ENCODE measurements at places on chromosomes 12 and 14.

- no peak for DNase-seq
These were observed 9.5 kb downstream of the PHETA1 start for GRCh38 chr12:111359231-111359913.

GRCh38 chr12:8508223-8508622, 5.1 kb upstream of the CLEC4D start:
- DNase-seq = no peak

DNA sequence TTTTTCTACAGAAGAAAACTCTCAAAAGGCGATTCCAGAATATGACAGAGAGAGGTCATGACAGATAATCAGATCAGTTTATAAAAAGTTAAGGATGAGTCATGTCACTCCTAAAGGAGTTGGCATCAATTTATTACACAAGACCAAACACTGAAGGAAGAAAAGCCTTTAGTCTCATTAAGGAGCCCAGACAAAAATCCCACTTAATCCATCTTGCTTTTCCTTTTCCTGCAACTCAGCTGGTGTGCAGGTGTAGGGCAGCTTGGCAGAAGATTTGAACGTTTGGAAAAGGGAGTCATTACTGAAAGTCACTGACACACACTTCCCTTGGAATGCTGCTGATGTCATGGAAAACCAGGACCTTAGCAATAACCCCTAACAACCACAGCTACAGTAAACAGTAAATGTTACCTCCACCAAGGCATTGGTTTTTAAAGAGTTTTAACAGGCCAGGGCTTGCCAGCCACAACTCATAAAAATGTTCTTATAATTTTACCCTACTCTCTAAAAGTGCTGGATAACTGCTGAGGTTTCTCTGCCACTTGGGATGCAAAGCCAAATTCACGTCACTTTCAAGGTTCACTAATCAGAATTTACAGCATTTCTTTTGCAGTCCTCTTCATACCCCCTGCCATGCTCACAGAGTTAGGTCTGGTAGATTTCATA, 320.6 kb downstream of the RAD51B start:
- no peak for DNase-seq

- DNase-seq = no peak
These were observed 7.3 kb downstream of the MSI1 start for GRCh38 chr12:120361506-120362208.

GRCh38 chr14:74572726-74573301, 39.2 kb downstream of the LTBP2 start:
- no peak for DNase-seq

GRCh38 chr14:101215927-101216326, 312.4 kb upstream of the RTL1 start:
- no peak for DNase-seq

- DNase-seq = no peak
These were observed 284.7 kb upstream of the PWP1 start for GRCh38 chr12:107400686-107401447.

DNA sequence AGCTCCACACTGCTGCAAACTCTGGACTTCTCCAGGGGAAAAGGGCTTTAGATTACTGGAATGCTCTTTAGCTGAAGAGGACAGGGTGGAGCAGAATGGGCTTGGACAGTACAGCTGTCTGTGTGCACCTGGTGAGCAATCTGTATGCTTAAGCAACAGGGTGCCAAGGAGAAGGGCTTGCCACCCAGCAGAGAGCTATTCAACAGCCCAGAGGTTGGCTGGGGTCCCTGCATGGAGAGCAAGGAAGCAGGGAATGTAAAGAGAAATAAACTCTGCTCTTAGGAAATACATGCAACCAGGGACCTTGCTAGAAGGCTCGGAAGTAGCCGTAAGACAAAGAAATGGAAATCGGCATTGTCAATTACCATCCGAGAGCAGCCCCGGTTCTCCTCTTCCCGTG, 53.0 kb upstream of the CORO1C start:
- no peak for DNase-seq

- DNase-seq = no peak
These were observed 105.1 kb downstream of the TMTC3 start for GRCh38 chr12:88247241-88247643.

DNA sequence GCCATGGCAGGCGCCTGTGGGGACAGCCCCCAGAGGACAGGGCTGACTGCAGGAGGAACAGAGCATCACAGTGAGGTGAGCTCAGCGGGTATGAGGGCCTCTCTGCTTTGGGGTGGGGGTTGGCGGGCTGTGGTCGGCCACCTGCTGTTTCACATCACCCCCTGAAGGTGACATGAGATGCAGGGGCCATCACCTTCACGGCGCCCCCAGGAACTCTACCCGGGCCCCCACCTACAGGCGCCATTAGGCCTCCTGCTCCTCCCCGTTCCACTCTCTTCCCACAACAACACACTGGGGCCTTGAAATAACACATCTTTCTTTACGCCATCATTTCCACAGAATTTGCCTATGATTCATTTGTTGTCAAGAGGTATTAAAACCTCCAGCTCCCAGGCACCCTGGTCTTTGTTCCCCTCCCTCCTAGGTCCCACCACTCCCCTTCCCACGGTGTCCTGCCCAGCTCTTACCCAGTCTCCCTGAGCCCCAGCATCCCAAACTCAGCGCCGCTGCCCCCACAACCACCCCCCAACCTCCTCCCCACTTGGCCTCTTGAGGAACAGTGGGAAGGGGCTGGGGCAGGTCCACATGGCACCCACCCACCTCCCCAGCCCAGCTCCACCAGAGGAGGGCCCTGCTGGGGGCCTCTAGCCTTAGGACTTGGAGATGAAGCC, 12.7 kb upstream of the HDAC7 start:
- DNase-seq = no peak

- DNase-seq = no peak
These were observed 677 bp downstream of the C12orf75 start for GRCh38 chr12:105330931-105331804.

GRCh38 chr12:116245189-116245588, 32.3 kb downstream of the MED13L start:
- DNase-seq = no peak

GRCh38 chr14:68791902-68792677, 777 bp downstream of the ZFP36L1 start:
- DNase-seq = no peak

DNA sequence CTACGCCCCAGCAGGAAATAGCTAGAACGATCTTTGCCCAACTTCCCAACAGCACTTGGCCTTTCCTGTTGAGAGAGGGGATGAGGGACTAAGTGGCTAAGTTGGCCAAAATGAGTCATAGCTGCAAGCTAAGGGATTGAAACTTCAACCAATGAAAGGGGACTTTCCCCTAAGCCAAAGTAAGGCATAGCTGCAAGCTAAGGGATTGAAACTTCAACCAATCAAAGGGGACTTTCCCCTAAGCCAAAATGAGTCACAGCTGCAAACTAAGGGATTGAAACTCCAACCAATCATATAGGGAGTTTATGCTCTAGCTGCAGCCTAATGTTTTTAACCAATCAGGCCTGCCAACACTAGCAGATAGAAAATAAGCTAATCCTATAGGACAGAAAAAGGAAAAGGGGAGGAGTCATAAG, 100.5 kb upstream of the SSTR1 start:
- no peak for DNase-seq

GRCh38 chr12:89494411-89495231, 30.0 kb downstream of the GALNT4 start:
- DNase-seq = no peak

DNA sequence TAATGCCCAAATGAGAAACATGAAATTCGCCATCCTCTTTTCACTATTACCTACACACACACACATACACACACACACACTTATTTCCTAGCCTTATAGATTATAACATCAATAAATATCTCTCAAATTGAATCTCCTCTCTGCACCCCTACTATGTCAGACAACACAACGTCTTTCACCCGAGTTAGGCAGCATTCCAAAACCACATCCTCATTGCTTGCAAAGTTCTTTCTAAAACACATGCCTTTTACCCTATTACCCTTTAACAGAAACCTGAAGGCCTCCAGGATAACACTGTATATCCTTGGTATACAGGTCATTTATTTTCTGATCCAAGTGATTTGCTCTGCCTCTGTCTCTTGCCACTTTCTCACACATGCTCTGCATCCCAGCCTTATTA, 56.3 kb downstream of the KCNH5 start:
- no peak for DNase-seq

DNA sequence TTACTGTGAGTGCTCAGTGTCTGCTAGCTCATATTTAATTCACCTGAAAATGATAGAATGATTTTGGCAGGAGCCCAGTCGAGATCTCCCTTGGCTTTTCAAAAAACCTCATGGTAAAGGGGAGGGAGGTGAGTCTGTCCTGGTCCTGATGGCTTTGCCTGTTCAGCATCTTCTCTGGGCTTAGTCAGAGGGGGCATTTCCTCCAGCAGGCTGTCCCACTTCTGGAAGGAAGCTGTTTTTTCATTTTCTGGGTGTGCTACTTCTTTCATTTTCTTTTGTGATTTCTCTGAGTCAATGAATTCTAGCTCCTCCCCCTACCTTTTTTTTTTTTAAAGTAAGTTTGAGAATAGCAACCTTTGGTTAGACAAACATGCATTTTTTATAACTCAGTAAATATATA, 58.8 kb downstream of the TMX1 start:
- DNase-seq = no peak

GRCh38 chr14:33432407-33433023, 493.8 kb downstream of the NPAS3 start:
- no peak for DNase-seq

GRCh38 chr12:6376079-6376869, 911 bp upstream of the SCNN1A start:
- DNase-seq = no peak

DNA sequence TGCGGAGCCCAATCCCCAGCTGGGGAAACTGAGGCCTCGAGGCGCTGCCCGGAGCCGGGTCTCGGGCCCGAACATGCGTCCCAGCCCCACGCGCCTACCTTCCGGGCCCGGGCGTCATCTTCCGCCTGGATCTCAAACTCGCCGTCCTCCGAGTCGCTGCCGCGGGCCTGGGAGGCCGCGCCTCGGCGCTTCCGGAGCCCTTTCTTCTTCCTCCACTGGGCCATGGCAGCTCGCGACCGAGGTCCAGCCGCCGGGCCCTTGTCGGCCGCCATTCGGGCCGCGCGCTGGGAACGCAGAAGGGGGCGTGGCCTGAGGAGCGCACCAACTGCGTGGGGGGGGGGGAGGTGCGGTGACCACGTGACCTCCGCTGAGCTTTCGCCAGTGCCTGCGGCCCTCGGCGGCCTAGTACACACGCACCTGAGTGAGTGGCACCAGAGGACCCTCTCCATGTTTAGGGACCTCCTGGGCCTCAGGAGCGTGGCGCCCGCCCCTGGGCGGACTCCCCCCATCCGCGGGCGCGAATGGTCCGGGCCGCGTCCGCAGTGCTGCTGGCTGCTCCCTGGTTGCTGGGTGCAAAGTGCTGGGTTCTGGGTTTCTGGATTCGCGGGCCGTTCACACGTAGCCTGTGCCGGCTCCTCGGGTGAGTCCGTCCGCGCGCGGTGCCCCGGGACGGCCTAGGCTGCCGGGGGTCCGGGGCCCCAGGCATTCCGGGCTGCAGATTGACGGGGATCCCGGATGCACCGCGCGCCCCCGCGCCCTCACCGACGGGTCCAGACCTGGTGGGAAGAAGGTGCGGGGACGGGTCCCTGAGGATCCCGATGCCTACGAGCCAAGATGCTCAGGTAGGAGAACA, at the start of the genes DDX54 and RITA1:
Gene DDX54, minus strand, starts transcription at position 299 of the 853 bp plus-strand sequence. Its CDS starts 27 bp downstream, at position 272.
Gene RITA1, plus strand, starts transcription at position 542 of the 853 bp plus-strand sequence. CDS start 1,026 bp downstream, outside the sequence.
- peak; percentile 65 for DNase-seq

DNA sequence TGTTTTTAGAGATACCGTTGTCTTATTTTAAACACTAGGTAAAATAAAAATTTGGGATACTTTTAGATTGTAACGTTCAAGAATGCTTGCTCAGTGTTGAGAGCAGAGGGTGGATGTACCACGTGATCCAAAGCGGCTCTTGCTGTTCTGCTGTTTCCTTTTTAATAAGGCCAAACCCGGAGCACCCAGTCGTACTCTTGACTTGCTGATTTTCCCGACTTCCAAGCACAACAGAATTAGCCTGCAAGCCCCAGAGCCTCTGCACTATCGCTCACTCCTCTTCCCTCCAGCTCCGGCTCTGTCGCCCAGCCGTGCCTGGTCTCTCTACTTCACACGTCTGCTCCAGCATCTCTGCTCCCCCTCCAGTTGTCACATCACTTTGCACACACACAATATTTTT, 77.3 kb downstream of the EMP1 start:
- no peak for DNase-seq

DNA sequence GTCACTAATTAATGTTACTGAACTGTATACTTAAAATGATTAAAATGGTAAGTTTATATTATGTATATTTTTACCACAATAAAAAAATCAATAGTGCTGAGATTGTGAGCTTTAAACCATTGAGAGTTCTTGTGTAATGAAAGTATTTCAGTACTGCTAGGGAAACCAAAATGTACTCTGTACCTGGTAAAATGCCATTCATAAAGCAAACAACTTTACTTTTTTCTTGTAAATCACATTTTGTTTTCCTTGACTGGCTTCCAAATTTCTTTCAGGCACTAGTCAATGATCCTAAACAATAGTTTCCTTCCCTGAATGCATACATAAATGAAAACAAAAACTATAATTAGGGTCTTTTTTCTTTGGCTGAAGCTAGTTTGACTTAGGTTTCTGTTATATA, 29.4 kb upstream of the SNRPF start:
- no peak for DNase-seq

DNA sequence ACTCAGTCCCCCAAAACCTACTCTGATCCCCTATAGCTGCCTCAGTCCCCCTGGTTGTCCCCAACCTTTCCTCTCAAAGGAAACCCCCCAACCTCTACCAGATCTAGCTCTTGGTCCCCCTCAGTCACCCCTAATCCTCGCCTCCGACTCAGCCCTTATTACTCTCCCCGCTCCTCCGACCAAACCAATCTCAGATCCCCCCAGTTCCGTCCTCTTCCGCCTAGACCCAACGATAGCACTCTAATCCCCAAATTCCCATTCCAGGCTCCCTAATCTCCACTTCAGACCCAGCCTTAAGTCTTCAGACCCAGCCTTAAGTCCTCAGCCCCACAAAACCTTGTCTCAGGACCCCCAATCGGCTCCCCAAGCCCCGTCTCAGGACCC, 612 bp downstream of the VPS37B start:
- DNase-seq = no peak

GRCh38 chr12:72084061-72084460, 145.4 kb downstream of the TPH2 start:
- no peak for DNase-seq

GRCh38 chr12:209851-210250, 4.1 kb downstream of the SLC6A12 start:
- no peak for DNase-seq

GRCh38 chr12:96850676-96851075, 56.4 kb upstream of the NEDD1 start:
- DNase-seq = no peak

All from stimulated activated CD8-positive, alpha-beta memory T cell treated with anti-CD3 and anti-CD28 coated beads, Interleukin-4, amount 100 ng/mL, for 4 hours (primary cell).